ENCODE measurements at places on chromosomes 6 and 20.
A peak's percentile ranks its signal among the peaks of the same experiment; 100 is the strongest.

DNA sequence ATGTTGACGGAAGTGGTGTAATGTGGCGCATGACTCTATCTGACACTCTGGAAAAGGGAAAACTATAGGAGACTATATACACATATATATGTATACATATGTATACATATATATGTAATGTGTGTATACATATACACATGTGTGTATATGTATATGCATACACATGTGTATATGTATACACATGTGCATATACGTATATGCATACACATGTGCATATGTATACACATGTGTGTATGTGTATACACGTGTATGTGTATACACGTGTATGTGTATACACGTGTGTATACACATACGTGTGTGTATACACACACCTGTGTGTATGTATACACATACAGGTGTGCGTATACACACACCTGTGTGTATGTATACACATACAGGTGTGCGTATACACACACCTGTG lies 683.4 kb upstream of the FLRT3 start:
- no peak for DNase-seq

DNA sequence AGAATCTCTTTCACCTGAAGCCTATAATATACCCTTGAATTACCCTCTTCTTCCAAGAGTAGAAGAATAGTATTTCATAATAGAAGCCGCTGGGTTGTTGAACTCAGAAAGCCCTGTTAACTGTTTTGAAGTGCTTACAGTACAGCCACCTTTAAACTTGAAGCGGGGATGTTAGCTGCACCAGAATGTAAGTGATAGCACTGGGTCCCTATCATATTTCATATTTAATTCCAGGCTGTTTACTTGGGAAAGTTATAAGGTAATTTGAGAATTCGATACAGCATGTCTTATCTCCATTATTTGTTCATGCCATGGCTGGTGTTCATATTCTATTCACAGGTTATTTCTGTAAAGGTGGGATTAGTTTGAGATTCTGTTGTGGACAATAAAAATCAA lies 63.5 kb upstream of the VSTM2L start:
- DNase-seq, result no peak

GRCh38 chr6:10426781-10427279 lies 12.0 kb upstream of the TFAP2A start:
- no peak for DNase-seq

DNA sequence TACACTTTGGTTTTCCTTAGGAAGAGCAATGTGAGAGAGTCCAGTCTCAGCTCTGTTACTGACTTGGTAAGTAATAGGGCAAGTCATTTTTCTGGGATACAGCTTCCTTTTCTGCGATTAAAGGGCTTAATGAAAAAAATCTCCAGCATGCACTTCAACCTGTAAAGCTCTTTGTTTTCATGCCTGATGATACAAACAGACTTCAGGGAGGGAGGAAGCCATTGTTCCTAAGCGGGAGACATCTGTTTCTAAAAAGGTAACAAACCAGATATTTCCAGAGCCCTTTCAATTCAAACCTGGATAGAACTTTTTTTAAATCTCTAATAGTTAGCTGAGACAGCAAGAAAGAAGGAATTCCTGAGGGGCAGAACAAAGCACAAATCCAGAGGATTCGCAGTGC lies 5.2 kb upstream of the CASS4 start:
- DNase-seq, result no peak

DNA sequence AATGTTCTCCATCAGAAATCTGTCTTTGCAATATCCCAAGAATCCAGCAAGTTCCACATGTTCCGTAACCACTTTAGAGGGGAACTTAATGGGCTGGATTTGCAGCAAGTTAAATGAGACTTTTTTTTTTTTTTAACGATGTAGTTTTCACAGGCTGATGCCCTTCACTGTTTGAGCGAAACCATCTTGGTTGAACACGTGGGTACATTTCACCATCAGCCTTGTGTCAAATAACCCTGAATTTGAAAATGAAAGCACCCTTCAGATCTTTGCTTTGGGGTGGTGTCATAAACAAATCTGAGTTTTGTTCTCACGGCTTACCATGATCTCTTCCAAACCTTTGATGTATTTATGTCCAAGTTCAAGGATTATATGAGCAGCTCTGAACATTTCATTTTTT lies 73.7 kb upstream of the EXOC2 start:
- DNase-seq, result no peak

- no peak for DNase-seq
Observed at GRCh38 chr20:36268440-36269342, 32.4 kb downstream of the AAR2 start.

- no peak for DNase-seq
Observed at GRCh38 chr6:83221276-83221675, 28.1 kb downstream of the RWDD2A start.

GRCh38 chr20:59441860-59442810 lies 141.7 kb downstream of the EDN3 start:
- peak; percentile 64 for DNase-seq

DNA sequence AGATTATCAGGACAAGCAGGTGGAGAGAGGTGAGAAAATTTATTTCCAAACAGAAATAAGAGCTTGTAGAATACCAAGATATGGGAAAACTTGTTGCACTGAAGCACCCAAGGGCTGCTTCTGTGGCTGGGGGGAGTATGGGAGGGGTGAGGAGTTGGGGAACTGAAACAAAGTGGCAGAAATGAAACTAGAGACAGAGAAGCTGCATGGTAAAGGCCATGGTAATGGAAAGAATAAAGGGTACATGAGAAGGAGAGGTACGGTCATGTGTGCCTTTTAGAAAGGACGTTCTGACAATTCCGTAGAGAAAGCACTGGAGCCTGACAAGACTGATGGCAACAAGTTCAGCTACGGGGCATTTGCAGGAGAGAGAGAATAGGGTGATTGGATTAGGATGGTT lies 51.6 kb upstream of the RIN2 start:
- DNase-seq, result no peak

GRCh38 chr6:37282371-37282770 lies 24.4 kb upstream of the TMEM217 start:
- DNase-seq, result no peak

GRCh38 chr20:62765432-62766070 lies 30.7 kb upstream of the MRGBP start:
- no peak for DNase-seq

DNA sequence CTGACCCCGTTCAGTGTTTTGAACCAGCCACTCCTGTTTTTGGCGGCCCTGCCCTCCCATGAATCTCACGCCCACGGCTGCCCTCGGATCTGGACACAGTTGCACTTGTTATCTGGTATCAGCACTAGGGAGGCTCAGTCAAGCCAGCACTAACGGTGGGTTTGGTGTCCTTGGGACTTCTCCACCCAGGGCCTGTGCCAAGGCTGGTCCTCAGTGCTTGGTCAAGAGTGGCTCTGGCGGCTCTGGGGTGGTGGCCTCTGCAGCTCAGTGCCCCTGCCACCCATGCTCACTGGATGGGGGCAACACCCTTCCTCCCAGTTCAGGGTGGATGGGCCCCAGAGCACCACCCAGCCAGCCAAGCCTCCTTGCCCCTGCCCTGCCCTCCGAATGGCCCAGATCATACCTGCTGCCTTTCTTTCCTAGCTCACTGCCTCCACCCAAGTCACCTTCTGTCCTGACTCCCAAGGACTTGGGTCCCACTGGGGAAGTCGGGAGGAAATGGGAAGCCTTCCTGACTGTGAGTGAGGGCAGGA lies 54.7 kb downstream of the SSR1 start:
- no peak for DNase-seq

GRCh38 chr6:142824426-142824825 lies 120.5 kb downstream of the HIVEP2 start:
- no peak for DNase-seq

DNA sequence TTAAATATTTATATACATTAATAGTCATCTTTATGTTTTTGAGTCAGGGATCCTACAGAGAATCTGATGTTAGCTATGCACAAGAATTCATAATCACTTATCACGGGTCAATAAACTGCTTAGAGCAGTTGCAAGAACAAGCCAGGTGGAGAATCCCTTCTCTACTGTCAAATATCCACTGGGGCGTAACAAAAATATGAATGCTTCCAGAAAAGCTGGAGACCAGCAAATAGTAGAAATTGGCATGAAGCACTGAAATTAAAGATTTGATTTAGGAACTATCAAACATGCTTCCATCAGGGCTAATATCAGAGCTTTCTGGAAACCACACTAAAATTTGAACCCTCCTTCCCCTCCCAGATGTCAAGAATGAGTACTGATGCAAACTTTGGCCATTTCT lies 37.3 kb downstream of the ADGRG6 start:
- no peak for DNase-seq

GRCh38 chr20:53872081-53872541 lies 198.3 kb downstream of the BCAS1 start:
- DNase-seq, result no peak

DNA sequence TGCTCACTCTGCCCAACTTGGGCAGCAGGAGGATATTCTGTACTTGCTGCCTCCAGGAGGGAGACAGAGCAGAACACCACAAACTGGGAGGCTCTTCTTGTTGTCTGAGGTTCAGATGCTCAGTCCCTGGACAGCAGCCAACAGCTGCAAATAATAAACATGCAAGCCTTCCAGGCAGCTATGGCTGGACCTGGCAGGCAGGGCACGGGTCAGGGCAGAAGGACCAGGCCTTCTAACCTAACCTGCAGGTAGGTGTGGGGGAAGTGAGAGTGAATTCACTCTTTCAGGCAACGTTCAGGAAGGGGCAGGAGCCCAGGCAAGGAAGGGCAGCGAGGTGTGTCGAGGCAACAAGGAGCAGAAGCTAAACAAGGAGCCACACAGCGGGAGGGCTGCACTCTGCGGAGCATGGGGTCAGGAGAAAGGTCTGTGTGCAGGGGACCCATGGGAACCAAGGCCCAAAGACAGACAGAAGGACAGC lies 31.5 kb downstream of the NINL start:
- no peak for DNase-seq

GRCh38 chr20:3659492-3660261 lies 3.5 kb downstream of the GFRA4 start:
- DNase-seq, result no peak

GRCh38 chr6:118889163-118889562 lies 4.8 kb upstream of the ASF1A start:
- DNase-seq, result no peak

DNA sequence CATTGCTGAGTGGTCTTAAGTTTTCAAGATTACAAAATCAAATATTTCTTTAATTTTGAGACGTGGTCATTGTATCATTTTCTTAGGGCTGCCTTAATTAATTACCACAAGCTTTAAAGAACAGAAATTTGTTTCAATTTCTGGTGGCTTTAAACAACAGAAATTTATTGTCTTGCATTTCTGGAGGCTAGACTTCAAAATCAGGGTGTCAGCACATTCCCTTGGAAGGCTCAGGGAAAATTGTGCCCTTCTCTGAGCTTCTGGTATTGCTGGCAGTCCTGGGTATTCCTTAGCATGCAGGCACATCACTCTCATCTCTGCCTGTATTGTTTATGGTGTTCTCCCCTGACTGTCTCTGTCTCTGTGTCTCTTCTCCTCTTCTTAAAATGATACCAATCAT lies 76.0 kb upstream of the PCSK2 start:
- no peak for DNase-seq

DNA sequence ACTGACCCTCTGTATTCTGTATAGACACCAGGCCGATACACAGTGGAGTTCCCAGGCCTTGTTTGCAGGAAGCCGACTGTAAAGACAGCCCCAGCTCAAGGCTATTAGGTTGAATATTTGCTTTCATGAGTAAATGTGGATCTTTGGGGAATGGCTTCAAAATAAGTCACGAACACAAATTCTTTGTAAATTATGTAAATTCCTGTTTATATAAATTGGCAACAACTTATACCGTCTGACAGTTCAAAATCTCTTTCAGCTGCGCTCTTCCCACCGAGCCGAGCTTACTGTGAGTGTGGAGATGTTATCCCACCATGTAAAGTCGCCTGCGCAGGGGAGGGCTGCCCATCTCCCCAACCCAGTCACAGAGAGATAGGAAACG lies 24.7 kb downstream of the EDN3 start:
- no peak for DNase-seq

DNA sequence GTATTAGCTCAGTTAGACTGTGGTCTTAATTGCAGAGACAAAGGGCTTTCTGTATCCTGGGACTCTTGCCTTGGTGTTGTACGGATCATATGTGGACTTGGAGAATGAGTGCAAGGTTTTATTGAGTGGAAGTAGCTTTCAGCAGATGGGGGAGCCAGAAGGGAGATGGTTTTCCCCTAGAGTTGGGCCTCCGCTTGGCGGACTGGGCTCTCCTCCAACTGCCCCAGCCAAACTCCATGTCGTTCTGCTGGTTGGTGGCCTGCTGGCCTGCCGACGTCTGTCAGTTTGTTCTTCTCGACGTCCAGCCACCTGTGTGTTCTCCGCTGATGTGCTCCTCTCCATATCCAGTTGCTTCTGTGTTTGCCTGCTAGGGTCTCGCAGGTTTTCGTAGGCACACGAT lies 189.5 kb upstream of the FLRT3 start:
- DNase-seq, result no peak

- no peak for DNase-seq
Observed at GRCh38 chr20:42493001-42493400, 696.7 kb downstream of the PTPRT start.

DNA sequence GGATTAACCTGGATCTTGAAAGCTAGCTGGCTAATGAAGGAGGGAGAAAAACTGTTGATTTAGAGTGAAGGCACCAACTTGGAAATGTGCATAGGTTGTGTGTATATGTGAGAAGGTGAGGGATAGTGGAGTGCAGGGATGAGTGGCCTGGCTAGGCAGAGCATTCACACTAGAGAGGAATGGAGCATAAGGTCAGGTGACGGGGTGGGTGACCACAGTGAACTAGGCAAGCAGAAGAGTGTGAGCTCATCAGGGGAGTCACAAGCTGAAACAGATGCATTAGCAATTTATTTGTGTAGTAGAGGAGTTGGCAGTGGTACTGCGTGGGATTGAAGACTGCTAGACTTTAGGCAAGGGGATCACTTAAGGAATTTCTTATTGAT lies 10.5 kb downstream of the ANKRD66 start:
- no peak for DNase-seq

- DNase-seq, result no peak
Observed at GRCh38 chr6:149063468-149063867, 254.0 kb upstream of the TAB2 start.

- DNase-seq, result no peak
Observed at GRCh38 chr6:169098116-169098515, 155.5 kb downstream of the THBS2 start.

DNA sequence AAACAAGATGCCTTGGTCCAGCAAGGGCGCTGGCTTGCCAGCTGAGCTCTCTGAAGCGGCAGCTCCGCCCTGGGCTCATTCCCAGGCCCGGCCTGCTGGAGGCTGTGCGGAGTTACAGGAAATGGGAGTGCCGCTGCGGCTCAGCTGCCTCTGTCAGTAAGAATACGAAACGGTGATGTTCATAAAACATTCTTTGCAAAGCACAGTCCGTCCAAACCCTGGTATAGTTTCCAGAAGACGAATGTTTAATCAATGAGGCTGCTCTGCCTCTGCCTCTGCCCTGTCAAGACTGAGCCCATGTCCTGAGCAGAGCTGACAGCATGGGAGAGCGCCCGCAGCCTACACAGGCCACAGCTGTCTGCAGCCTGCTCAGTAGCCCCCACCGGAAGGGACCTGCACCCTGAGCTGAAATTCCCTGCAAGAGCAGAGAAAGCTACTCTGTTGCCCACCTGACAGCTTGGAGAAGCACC lies 153.3 kb upstream of the SNX9 start:
- no peak for DNase-seq

Data from SK-N-MC (cell line).